ENCODE measurements at places on chromosomes 1 and 21.

GRCh38 chr1:220789532-220790147 lies 2.9 kb downstream of the MTARC1 start:
- no peak for DNase-seq

DNA sequence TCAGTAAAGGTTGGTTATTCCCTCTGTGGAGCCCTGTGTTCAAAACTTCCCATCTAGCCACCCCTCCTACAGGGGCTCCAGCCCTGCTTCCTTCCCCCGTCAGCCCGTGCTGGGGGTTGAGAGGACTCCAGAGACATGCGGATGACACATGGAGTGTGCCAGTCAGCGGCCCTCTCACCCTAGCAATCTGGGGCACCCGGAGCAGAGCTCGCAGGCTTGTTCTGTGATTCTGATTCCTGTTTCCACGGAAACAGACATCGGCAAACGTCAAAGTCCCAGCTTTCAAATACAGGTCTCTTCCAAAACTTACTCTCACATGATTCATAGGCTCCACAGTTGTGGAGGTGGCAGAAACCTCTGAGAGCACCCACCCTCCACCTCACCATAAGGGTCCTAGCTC lies 9.8 kb upstream of the SSBP3 start:
- DNase-seq = no peak

DNA sequence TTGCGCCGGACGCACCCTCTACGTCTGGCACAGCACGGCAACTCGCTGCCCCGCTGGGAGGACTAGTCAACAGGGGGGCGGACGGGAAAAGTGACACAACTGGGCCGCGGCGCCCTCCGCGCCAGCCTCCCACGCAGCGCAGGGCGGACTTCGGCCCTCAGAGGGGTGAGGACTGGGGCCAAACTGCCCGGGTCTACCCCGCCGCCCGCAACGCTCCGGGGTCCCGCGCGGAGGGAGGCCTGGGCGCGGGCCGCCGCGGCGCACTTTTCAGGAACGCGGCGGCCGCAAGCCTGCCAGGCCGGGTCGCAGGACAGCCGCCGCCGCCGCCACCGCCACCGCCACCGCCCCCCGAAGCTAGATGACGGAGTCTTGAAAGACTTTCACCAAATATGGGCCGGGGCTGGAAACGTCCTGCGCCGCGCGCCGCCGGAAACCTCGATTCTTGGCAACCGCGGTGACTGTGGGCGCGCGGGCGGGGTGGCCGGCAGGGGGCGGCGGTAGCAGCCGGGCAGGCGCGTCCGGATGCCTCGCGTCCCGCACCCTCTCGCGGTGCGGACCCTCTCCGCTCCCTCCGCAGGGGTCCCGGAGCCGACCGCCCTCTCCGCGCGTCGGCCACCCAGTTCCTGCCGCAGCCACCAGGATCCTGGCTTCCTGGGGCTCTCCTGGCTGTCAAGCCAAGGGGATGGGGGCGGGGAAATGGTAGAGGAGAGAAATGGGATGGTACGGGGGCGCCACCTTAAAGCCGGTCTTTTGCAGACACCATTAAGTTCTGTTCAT lies 3.7 kb upstream of the CCN1 start:
- peak; percentile 95 for DNase-seq

DNA sequence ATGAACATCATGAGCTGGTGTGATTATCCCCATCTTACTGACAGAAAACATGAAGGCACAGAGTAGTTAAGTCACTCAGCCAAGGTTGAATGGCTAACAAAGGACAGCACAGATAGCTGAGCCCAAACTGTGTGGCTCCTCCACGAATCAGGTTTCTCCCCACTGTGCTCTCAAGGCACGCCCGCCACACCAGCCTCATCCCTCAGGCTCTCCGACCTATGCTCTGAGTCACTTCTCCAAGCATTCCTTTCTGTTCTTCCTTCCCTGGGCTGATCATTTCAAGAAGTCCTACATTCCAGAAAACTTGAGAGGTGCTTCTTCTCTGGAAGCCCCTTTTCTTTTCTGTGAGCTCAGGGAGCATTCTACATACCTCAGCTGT lies 25.3 kb upstream of the SDC3 start:
- DNase-seq = no peak

DNA sequence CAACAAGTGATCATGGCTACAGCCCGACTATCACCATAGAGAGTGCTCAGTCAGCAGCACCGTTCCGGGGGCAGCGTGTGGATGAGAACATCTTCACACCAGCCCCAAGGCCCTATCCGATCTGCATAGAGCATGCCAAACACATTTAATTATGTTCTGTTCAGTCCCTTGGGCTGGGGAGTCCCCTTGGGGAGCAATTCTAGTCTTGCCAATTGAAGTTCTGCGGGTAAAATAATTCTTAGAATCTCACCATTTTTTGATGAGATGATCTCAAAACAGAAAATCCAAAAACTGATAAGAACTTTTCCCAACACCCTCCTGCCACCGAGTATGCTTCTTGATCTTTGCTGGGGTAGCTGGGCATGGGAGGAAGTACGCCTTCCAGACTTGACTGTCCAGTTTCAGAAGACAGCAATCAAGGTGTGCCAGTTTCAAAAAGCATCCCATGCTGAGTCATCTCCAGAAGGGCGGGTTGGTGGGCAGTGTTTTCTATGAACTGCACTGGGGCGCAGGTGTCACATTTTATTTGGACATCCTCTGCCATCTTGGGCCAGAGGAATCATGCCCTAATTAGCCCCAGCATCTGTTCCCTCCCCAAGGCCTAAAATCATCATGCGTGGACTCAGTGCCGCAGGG lies 20.8 kb upstream of the PTPRF start:
- DNase-seq = no peak

GRCh38 chr21:39350094-39351005 lies 1.5 kb upstream of the HMGN1 start:
- DNase-seq = no peak

DNA sequence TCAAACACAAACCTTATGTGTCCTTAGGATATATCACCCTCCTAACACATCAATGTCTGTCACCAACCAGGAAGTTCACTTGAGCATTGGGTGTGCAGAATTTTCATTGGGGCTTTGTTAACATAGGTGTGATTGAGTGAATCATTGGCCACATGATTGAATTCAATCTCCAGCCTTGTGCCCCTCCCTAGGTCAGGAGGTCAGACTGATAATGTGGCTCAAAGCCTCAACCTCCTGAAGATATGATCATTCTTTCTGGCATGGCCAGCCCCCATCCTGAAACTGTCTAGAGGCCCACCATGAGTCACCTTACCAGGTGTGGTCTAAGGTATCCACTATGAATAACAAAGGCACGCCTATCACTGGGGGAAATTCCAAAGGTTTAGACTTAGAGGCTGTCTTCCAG lies 90.1 kb downstream of the PKN2 start:
- peak; percentile 42 for DNase-seq

DNA sequence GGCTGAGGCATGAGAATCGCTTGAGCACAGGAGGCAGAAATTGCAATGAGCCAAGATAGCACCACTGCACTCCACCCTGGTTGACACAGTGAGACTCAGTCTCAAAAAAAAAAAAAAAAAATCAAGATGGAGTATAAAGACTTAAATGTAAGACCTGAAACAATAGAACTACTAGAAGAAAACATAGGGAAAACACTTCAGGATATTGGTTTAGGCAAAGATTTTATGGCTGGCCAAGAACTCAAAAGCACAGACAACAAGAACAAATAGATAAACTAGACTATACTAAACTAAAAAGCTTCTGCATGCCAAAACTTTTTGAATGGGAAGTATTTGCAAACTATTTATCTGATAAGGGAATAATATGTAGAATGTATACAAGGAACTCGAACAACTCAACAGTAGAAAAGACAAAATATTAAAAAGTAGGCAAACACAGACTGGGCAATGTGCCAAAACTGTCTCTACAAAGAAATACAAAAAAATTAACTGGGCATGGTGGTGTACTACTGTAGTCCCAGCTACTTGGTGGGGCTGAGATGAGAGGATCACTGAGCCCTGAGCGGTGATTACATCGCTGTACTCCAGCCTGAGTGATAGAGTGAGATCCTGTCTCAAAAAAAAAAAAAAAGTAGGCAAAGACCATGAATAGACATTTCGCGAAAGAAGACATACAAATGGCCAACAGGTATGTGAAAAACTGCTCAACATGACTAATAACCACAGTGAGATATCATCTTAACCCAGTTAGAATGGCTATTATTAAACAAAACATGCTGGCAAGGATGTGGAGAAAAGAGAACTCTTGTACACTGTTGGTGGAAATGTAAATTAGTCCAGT lies 25.3 kb downstream of the DTL start:
- no peak for DNase-seq

DNA sequence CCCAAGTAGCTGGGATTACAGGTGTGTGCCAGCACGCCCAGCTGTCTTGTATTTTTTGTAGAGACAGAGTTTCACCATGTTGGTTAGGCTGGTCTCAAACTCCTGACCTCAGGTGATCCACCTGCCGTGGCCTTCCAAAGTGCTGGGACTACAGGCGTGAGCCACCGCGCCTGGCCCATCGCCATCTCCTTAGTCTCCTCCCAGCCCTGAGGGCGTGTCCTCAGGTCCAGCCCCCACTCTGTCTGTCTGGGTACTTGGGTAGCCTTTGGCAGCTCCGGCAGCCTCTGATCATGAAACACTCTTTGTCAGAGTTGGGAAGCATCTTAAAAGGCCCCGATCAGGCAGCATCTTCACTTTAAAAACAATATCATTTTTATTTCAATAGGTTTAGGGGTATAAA lies 90.3 kb upstream of the DISP3 start:
- no peak for DNase-seq

- DNase-seq = no peak
Measured at GRCh38 chr21:26759731-26760130, 85.5 kb downstream of the ADAMTS1 start.

DNA sequence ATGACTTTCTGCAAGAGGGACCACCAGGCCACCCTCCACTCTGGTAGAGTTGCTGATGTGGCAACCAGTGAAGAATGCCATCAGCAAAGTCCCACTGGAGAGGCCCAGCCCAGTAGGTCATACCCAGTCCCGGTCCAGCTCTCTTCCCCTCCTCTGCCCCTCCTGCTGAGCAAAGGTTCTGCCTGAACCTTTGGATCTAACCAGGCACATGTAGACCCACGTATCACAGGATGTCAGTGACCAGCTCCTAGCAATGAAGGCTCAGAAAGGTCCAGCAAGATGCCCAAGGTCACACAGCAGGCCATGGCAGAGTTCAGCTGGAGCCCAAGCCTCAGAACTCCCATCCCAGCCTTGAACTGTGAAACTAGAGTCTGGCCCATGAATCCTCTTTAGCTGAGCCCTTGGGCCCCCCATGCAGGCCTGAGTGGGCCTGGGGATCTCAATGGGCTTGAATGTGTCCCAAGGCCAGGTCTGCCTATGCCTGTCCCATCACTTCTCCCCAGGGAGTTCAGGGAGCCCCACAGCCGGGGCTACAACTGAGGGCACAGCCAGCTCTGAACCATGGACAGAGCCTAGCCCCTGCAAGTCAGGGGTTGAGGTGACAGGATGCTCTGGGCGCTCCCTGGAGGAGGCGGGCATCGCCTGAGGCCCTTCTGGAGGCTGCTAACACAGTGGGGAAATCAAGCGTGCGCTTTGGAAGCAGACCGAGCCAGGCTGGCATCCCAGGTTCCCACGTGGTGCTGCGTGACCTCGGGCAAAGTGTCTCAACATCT lies 21.4 kb upstream of the PADI1 start:
- DNase-seq = peak; percentile 0

- no peak for DNase-seq
Measured at GRCh38 chr1:10617931-10618885, 143.5 kb downstream of the PEX14 start.

DNA sequence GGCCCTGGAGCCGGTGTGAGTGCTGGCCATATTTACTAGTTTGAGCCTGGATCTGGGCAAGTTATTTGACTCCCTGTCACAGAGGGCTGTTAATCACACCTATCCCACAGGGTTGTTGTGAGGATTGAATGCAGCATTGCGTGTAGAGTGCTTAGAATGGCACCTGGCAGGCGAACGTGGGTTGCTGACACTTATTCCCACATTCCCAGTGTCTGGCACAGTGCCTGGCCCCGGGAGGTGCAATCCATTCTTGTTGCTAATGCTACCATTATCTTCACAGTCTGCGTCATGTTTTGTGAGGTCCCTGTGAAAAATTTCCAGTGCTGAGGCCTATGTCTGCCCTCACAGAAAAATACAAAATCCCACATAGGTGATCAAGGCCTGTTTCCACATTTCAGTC lies 66.1 kb downstream of the CD2 start:
- peak; percentile 64 for DNase-seq

GRCh38 chr1:89337903-89338302 lies 26.0 kb upstream of the GBP6 start:
- DNase-seq = no peak

- DNase-seq = peak; percentile 84
Measured at GRCh38 chr1:182069028-182069466, 7.5 kb upstream of the ZNF648 start.

GRCh38 chr1:180962178-180962577 lies 49.5 kb downstream of the KIAA1614 start:
- no peak for DNase-seq

DNA sequence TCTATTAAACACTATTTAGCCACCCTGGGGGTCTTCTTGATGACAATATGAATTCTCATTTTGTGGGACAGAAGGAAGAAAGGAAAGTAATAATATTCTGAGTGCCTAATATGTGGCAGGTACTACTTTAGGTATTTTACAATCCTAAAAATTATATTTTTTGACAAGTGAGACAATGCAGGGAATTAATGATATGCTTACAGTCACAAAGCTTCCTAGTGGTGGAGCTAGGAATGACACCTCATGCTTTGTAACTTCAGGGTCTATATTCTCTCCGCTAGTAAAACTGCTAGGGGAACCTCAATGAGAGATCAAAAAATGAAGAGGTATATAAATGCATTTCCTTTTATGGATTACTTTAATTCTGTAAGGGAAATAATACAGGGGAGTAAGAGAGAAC lies 44.3 kb downstream of the TPR start:
- DNase-seq = no peak

DNA sequence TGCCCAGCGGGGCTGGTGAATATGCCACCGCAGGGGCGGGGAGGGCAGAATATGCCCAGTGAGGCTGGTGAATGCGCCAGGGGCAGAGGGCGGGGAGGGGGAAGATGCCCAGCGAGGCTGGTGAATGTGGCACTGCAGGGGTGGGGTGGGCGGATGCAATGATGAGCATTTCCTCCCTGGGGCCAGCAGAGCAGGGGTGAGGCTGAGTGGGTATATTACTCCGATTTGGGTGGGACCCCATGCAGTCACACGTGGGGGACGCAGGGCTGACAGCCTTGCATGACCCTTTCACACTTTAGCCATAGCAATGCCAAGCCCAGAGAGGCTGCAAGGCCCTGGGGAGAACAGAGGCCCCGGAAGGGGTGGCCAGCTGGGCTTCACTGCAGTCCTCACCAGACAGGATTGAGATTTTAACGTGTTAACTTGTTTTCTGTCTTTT lies 9.3 kb upstream of the SLX9 start:
- DNase-seq = no peak

GRCh38 chr1:30329263-30329753 lies 394.1 kb downstream of the MATN1 start:
- DNase-seq = no peak
